ENCODE measurements at places on chromosomes 11 and 22.

GRCh38 chr22:46478083-46478551 lies 59.3 kb downstream of the CELSR1 start:
- DNase-seq, result no peak

- no peak for DNase-seq
These were observed 6.3 kb downstream of the UPB1 start for GRCh38 chr22:24501301-24502005.

- no peak for DNase-seq
These were observed 2.2 kb upstream of the ZFTA start for GRCh38 chr11:63770763-63771162.

GRCh38 chr22:29147331-29147899 lies 58.3 kb upstream of the EMID1 start:
- DNase-seq, result no peak

- DNase-seq, result no peak
These were observed 208.4 kb downstream of the DDX10 start for GRCh38 chr11:108873310-108873709.

DNA sequence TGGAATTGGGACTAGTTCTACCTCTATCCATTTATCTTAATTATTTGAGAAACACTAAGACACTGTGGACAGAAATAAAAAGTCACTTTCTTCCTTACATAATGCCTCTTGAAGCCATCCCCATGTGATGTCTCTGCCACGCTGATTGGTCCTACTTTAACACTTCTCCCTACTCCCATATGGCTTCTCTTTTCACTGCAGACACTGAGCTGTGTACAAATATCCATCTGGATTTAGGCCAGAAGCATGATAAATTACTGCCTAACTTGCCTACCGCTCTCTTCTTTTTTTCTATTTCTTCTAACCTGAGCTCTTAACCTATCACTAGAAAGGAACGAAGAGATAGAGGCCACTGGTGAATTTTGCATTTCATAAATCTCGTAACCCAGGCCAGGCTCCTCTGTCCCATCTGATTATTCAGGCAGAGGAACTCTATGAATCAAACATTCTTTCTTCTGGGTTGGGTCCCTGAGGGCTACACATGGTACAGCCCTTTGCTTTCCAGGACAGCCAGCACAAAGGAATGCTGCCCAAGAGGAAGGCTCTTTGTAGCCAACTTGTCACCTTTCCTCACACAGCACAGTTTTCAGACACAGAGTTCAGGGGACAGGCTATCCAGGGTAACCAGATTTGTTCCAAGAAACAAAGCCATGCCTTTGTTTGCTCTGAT lies 878.5 kb upstream of the LRRC4C start:
- no peak for DNase-seq

DNA sequence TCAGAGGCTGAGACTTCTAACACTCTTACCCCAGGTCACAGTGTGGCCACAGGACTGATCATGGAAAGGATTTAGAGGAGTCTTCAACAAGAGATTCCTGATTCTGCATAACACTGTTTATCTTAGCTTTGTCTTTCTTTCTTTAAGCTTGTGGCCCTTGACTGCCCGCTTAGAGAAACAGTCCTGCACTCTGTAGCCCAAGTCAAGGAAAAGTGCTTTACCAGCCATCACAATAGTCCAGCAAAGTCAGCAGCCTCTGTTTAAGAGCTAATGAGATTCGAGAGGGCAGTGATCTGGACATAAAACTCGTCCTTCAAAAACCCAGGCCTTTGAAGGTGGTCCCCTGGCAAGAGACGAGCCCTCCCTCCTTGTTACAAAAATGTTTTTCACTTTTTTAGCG lies 30.0 kb downstream of the PRDM10 start:
- no peak for DNase-seq

DNA sequence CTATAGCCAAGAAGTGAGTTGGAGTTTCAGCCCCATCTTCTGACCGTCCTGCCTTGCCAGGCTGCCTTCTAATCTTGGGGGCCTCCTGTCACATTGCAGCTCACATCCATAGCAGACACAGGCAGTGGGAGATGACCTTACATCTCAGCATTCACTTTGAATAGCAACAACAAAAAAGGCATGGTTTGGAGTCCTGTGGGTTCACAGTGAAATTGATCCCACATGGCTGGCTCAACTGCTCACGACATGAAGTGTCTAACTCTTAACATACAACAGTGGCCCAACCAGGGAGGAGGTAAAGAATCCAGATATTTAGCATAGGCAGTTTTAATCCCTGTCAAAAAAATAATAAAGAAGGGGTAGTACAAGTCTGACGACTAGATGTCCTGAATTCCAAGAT lies 38.1 kb downstream of the DBX1 start:
- DNase-seq, result no peak

DNA sequence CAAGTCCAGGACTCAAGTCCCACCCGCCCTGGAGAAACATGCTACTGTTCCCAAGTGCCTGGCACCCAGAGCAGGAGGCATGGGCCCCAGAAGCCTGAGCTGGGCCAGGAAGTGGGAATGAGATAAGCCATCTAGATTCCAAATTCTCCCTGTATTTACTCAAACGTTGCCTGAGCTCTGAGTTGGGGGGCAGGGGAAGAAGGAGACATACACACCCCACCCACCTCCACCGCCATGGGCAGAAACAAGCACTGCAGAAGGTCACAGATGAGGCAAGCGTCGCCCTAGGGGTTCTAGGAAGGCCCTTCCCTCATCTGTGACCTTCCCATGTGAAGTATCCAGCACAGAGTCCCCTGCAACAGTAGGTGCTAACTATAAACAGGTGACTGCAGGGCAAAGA lies 54.0 kb downstream of the PLEKHA7 start:
- no peak for DNase-seq

DNA sequence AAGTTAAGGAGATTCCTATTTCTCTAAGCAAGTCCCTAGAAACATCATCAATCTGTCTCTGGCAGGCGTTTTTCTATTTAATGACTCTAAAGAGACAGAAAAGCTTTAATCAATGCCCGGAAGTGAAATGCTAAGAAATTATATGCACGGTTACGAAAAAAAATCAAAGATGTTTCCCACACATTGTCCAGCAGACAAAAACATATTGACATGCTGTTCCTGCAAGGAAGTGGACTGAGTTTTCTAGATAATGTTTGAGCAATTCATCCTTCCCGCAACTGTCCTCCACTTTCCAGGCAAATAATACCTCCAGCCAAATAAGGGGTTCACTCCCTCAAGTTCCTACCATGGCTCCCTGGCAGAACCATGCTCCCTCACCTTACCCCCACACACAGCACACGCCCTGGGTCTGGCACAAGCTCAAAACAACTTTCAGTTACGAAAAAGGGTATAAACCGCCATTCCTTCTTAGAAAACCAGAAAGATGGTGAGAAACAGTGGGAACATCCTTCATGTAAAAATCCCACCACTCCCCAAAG lies 29.6 kb downstream of the GALNT18 start:
- DNase-seq, result no peak

DNA sequence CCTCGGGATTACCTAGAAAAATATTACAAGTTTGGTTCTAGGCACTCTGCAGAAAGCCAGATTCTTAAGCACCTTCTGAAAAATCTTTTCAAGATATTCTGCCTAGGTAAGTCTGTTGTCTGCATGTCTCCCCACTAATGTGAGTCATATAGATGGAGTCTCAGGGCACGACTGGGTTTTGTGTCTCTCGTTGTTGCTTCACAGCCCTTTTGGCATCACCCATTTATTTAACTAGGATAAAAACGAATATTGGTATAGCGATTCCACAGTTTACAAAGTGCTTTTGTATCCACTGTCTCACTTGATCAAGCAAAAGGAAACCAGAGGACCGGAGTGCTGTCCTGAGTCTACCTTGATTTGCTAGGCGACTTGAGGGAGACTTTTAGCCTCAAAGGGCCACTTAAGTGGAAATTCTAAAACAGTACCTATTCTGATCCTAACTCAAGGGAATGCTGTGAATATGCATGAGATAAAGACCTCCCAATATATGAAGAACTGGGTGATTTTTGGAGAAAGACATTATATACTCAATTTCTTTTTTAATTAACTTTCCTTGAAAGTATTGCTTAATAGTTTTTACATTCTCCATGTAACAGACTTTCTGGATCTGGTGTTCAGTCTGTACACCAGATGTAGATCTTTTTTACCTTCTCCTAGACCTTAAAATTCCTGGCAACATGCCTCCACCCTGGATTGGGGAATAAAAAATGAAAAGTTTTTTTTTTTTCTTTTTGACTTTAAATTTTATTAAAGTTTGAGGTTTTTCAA lies 590 bp downstream of the NNMT start:
- no peak for DNase-seq

- DNase-seq, result no peak
These were observed 27.0 kb downstream of the TCIRG1 start for GRCh38 chr11:68065841-68066240.

DNA sequence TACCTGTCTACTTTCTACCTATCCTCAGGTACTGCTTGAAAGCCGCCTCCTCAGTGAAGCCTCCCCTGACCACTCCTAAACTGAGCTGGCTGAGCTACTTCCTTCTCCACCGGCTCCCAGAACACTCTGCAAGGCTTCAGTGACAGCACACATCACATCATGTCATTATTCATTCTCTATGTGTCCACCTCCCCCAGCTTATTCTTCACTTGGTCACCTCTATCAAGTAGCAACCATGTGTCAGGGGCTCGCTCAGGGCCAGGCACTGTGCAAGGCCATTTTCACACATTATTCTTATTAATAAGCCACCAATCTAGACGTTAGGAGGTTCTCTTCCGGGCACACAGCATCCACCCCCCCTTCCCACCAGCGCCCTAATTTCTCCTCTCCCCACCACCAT lies 3.7 kb upstream of the ELFN2 start:
- DNase-seq, result no peak

DNA sequence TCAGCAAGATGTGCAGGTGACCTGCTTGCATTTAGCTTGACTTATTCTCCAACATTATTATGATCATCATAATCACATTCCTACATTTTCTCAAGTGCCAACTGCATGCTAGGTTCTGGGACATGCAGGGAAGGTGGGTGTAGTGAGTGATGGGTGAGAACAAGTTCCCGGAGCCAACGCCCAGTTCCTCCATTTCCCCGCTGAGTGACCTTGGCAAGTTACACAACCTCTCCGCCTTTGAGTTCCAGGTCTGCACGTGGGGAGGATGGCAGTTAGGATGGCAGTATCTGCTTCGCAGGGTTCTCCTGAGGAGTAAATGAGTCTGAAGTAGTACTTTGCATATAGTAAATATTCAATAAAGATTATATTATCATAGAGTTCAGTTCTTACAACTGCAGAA lies 140.3 kb downstream of the GRIK4 start:
- no peak for DNase-seq

- no peak for DNase-seq
These were observed 29.1 kb downstream of the TRIM29 start for GRCh38 chr11:120108785-120109168.

GRCh38 chr22:40094485-40094884 lies 83.2 kb upstream of the TNRC6B start:
- DNase-seq, result no peak

DNA sequence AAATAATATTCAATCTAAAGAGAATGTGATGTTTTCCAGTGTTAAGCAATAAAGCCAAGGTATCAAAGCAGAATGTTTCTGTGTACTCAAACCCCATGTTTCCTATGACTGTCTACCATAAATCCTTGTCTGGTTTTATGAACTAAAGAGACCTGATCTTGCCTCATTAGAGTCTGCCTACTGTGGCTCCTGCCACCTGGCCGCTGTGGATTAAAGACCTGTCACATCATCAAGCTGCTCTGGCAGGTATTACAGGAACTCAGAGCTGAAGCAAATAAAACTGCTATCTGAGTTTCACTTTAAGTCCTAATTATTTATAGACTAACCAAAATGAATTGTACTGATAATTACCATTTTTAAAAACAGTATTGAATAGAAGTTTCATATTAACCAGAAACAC lies 207.8 kb upstream of the CCDC90B start:
- no peak for DNase-seq

DNA sequence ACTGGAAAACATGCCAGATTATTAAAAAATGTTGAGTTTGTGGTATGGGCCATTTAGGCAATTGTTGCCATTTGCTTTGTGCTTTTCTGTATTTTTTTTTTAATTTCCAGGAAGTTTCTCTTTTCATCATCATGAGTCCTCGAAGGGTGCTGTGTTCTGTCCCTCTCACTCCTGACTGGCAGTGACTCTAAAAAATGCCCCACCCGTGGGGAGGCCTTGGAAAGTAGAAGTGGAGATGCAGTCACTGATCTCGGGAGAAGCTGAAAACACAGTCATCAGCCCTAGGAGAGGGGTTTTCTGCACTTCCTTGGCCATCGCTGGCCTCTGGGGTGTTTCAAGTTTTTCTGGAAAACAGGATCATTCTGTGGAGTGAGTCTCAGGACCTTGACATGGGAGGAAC lies 98.5 kb upstream of the GRK3 start:
- no peak for DNase-seq

- peak; percentile 12 for DNase-seq
These were observed 128.7 kb upstream of the TOP3B start for GRCh38 chr22:22111267-22111751.

GRCh38 chr11:71447791-71448256 lies 369 bp downstream of the DHCR7 start:
- no peak for DNase-seq

- DNase-seq, result no peak
These were observed 38.6 kb downstream of the SHISA8 start for GRCh38 chr22:41876275-41876674.

GRCh38 chr11:77163271-77163670 lies 35.2 kb downstream of the MYO7A start:
- no peak for DNase-seq

DNA sequence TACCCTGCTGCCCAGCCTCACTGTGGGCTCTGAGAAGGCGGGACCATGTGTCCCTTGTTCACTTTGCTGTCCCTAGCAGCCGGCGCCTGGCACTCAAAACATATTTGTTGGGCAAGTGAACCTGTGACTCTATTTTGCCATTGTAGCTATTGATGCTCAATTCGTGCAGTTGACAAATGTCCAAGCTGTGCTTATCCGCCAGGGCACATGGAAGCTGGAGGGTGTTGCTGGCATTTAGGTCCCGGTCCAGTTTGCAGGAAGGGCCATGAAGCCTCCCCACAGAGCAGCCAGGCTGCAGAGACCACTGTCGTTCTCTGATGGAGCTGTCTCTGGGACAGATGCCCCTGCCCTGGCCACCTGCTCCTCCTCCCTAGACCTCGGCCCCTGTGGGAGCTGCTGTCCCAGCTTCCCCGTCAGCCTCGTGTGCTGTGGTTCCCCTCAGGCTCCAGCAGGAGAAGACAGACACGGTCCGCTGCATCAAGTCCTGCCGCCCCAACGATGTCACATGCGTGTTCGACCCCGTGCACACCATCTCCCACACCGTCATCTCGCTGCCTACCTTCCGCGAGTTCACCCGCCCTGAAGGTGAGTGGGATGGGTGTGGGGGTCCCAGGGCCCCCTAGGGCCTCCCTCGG lies 71.5 kb downstream of the FBLN1 start:
- DNase-seq, result no peak

Measured in activated CD4-positive, alpha-beta T cell treated with anti-CD3 and anti-CD28 coated beads, Interleukin-2, amount 50 U/mL, for 24 hours (primary cell).